Naive thymus-derived CD4-positive, alpha-beta T cell (primary cell): ENCODE measurements at places on chromosomes 3 and 15. TPM values are rescaled to one million over a fixed set of nuclear protein-coding genes. Genes with fewer than 3 reads are reported as not detected.

The DNASE1L3 gene
- total RNA-seq: 0.66 TPM

The SGO1 gene
- total RNA-seq: 0.89 TPM

The GMNC gene
- total RNA-seq: not detected

The COX5A gene
- total RNA-seq: 44.4 TPM

The MYL3 gene
- not detected in 2 replicates for total RNA-seq

The GRK7 gene
- 0.14 TPM for total RNA-seq

The SERPINI2 gene
- 0.74 TPM for total RNA-seq

The FAM3D gene
- total RNA-seq: not detected in 2 replicates

The STRA6 gene
- total RNA-seq: not detected in 2 replicates

DNA sequence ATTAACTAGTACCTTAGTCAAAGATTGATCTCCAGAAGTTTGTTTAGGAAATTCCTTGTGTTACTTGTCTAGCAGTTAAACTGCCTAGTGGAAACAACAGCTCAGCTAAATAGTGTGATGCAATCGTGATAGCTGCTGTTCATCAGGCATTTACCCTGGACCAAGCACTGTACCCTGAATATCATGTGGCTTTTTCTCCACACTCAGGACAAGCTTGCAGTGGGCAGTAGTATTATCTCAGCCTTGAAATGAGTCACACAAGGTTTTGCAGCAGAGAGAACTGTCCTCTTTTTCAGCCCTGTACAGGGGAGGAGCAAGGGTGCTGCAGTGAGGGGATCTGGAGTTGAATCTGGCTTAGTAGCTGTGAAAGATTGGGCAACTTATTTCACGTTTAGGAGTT is 208.4 kb downstream of the TP63 start:
- no peak for DNase-seq
- no peak overlapping the region for H3K4me3 ChIP-seq
- no peaks in the 10 kb centered on the region for H3K36me3 ChIP-seq

DNA sequence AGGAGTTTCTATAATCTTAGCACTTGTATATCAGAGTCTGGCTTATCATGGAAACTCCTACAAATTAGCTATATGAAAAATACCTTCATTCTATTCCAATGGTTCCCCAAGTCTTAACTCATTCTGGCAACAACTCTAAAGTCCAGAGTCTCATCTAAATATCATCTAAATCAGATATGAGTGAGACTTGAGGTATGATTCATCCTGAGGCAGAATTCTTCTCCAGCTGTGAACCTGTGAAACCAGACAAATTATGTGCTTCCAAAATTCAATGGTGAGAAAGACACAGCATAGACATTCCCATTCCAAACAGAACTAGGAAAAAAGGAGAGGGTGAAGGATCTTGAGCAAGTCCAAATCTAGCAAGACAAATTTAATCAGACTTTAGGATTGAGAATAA is 138.8 kb downstream of the THRB start:
- H3K36me3 ChIP-seq: no peaks in the 10 kb centered on the region
- H3K4me3 ChIP-seq: no peak overlapping the region
- no peaks in the 10 kb centered on the region for H3K27me3 ChIP-seq

- no peaks in the 10 kb centered on the region for H3K36me3 ChIP-seq
- H3K4me3 ChIP-seq: peak overlapping the region; percentile 55
- DNase-seq: no peak
- no peaks in the 10 kb centered on the region for H3K27me3 ChIP-seq
- H3K4me1 ChIP-seq: peaks cover 19% of the 10 kb centered on the region
Observed at GRCh38 chr3:134363381-134363755, 10.9 kb downstream of the AMOTL2 start.

- no peaks in the 10 kb centered on the region for H3K36me3 ChIP-seq
- H3K4me1 ChIP-seq: no peaks in the 10 kb centered on the region
- no peaks in the 10 kb centered on the region for H3K27me3 ChIP-seq
- no peak for DNase-seq
- no peak overlapping the region for H3K27ac ChIP-seq
Observed at GRCh38 chr15:35725353-35725752, 179.4 kb upstream of the DPH6 start.

GRCh38 chr15:98421419-98422129 is 226.8 kb upstream of the IGF1R start:
- no peaks in the 10 kb centered on the region for H3K36me3 ChIP-seq
- H3K27me3 ChIP-seq: peaks cover 5% of the 10 kb centered on the region
- H3K4me3 ChIP-seq: no peak overlapping the region
- DNase-seq: peak; percentile 17
- H3K4me1 ChIP-seq: no peaks in the 10 kb centered on the region

DNA sequence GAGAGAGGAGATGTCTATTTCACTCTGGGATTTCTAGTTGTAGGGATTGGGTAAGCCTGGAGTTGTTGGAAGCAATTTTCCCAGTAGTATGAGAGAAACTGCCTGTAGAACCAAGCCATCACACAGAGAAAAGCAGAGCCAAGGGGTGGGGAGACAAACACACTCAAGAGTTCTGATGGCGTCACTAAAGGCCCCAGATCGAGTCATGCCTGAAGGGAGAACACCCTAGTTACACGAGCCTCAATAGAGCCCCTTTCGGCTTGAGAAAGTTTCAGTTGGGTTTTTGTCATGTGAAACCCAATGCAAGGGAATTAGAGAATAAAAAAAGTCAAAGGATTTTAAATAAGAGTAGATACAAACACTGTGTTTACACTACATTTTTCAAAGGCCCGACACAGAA is 66.1 kb upstream of the PFN2 start:
- H3K4me3 ChIP-seq: no peak overlapping the region
- H3K4me1 ChIP-seq: no peaks in the 10 kb centered on the region
- no peaks in the 10 kb centered on the region for H3K27me3 ChIP-seq
- DNase-seq: no peak
- no peak overlapping the region for H3K27ac ChIP-seq
- H3K36me3 ChIP-seq: no peaks in the 10 kb centered on the region

GRCh38 chr3:132288357-132288756 is 28.9 kb upstream of the ACP3 start:
- no peaks in the 10 kb centered on the region for H3K4me1 ChIP-seq
- no peak overlapping the region for H3K4me3 ChIP-seq
- no peak overlapping the region for H3K27ac ChIP-seq
- no peaks in the 10 kb centered on the region for H3K36me3 ChIP-seq

DNA sequence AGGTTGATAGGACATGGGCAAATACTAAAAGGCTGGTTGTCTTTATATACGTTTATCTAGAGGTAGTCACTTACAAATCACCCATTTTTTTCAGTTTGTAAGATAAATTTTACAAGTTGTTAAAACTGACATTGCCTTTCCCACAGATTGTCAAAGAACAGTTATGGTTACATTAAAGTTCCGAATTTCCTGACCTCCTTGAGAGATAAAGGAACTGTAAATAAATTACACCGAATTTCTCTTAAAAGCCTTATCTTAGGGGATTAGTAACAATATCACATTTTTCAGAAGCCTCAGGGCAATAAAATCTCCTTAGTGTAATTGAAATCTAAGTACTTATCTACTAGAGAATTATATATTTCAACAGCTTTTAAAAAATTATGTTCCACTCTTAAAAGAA is 49.5 kb downstream of the ZPLD1 start:
- H3K27ac ChIP-seq: no peak overlapping the region
- no peaks in the 10 kb centered on the region for H3K27me3 ChIP-seq
- H3K4me3 ChIP-seq: no peak overlapping the region

- no peaks in the 10 kb centered on the region for H3K4me1 ChIP-seq
- DNase-seq: no peak
- H3K4me3 ChIP-seq: no peak overlapping the region
- H3K27me3 ChIP-seq: no peaks in the 10 kb centered on the region
- H3K27ac ChIP-seq: no peak overlapping the region
Observed at GRCh38 chr3:172557515-172558220, 34.4 kb upstream of the TNFSF10 start.

DNA sequence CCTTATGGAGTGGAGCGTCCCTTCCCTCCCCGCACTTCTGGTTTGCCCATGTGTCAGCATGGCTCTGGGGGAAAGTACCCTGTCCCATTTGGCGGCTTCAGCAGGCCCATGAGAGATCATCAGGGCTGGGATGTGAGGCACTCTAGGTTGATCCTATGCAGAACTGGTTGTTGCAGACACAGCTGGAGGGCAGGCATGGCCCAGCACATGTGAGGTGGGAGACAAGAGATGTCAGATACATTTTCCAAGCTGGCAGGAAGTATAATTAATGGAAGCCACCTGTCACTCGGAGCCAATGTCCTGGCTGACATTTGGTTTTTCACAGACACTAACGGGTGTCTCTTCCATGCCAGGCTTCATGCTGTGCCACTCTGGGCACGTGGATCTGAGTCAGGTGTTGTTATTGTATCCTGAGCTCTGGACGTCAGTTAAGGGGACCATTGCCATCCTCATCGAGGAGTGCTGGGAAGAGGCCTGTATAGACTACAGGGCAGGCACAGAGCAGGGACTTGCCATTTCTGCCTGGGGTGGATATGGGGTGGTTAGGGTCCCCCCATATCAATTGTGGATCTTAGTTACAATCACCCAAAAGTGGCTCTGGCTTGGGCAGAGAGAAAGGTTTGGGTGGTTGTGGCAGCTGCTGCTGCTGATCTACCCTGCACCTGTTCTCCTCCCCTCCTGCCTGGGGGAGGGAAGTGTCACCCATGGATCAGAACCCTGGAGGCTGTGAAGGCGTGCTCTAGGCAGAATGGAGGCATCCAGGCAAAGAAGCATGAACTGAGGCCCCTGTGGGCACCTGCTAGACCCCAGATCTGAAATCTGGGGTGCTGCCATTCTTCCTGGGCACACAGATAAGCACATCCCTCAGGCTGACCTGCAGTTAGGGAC is 140.7 kb downstream of the FBLN2 start:
- no peaks in the 10 kb centered on the region for H3K36me3 ChIP-seq
- H3K4me1 ChIP-seq: no peaks in the 10 kb centered on the region
- DNase-seq: no peak

DNA sequence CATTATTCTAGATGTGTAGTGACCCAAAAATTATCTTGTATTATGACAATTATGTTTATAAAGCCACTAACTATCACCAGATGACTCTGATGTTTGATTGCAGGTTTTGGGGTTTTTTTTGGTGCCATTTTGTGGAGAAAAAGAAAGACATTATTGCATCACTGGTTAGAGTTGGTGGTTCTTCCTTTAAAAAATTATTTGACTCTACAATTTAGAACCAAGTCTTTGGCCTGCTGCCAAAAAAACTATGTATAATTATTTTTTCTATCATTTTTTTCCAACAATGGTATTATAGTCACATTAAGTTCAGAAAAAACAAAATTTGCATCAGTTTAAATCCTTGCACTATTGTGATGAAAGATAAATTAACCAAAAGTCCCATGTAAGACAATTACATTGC is 258.6 kb upstream of the GRM7 start:
- H3K27ac ChIP-seq: no peak overlapping the region
- no peaks in the 10 kb centered on the region for H3K36me3 ChIP-seq
- H3K4me1 ChIP-seq: no peaks in the 10 kb centered on the region
- no peak overlapping the region for H3K4me3 ChIP-seq

DNA sequence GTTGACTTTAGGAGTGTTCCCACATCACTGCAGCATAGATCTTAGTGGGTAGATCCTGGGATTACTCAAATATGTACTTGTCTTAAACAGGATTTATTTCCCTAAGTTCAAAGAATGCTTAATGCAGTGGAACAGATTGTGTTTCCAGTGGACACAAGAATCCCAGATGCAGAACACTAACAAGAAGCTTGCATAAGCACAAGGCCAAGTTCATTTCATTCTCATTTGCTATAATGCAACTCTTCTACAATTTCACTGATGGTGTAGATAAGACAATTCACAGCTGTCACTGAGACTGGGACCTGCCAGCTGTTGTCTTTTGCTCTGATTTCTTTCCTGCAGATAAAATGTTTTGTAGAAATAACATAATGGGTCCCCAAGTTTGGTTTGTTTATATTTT is 225.6 kb downstream of the NFKBIZ start:
- H3K36me3 ChIP-seq: no peaks in the 10 kb centered on the region
- DNase-seq: no peak
- H3K27me3 ChIP-seq: no peaks in the 10 kb centered on the region

- H3K27ac ChIP-seq: no peak overlapping the region
Observed at GRCh38 chr3:156694536-156694935, 20.1 kb downstream of the TIPARP start.

GRCh38 chr3:126118591-126118990 is 34.7 kb upstream of the SLC41A3 start:
- H3K27me3 ChIP-seq: no peaks in the 10 kb centered on the region
- DNase-seq: no peak
- no peak overlapping the region for H3K4me3 ChIP-seq
- H3K36me3 ChIP-seq: no peaks in the 10 kb centered on the region
- H3K4me1 ChIP-seq: no peaks in the 10 kb centered on the region
- no peak overlapping the region for H3K27ac ChIP-seq

- no peaks in the 10 kb centered on the region for H3K27me3 ChIP-seq
- H3K4me1 ChIP-seq: no peaks in the 10 kb centered on the region
- no peak overlapping the region for H3K4me3 ChIP-seq
- no peaks in the 10 kb centered on the region for H3K36me3 ChIP-seq
- H3K27ac ChIP-seq: no peak overlapping the region
Observed at GRCh38 chr3:183317886-183318865, 65.1 kb downstream of the B3GNT5 start.

DNA sequence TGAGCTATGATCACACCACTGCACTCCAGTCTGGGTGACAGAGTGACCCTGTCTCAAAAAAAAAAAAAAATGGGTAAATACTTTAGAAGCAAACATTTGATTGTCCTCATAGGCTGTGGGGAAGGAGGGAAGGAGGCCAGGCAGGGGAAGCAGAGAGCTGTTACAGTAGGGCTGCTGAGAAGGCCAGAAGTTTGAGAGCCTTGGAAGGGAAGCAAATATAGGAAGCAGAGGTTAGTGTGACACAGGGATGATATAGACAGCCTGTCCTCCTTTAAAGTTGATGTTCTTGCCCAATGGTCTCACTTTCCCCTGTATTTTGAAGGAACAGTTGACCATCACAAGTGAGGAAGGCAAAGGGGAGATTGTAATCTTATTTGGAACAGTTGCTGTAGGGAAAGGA is 5.3 kb upstream of the ALPK3 start:
- H3K4me1 ChIP-seq: no peaks in the 10 kb centered on the region

DNA sequence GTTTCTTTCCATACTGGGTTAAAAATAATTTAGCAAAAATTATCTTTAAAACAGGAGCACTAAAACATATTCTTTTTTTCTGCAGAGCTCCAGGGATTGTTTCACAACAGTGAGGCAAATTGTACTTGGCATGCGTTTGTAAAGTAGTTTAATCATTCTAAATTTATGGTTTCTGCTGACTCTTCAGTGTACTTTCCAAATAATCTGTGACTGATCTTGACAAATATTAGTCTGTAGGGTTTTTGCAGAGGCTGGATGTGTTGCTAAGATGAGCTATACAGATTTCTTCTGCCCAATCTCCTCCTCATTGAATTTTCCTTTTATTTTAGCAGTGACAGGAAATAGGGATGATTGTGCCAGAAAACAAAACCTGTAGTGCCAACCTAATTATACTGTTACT is 328.0 kb upstream of the MANF start:
- no peak overlapping the region for H3K27ac ChIP-seq
- no peaks in the 10 kb centered on the region for H3K4me1 ChIP-seq
- H3K4me3 ChIP-seq: no peak overlapping the region
- no peaks in the 10 kb centered on the region for H3K36me3 ChIP-seq

DNA sequence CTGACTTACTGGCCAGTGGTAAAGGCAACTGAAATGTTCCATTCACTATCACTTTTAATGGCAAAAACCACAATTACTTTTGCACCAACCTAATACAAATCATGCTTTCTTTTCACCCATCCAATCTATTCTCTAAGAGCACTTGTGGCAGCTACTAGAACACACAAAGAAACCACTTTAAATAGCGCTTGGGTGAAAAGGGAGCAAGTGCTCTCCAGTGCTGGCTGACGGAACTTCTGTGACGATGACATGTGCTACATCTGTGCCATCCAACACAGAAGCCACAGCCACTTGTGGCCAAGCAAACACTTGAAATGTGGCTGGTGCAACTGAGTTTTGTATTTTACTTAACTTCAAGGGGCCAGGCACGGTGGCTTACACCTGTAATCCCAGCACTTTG is 18.9 kb downstream of the SH3BP5 start:
- peaks cover 62% of the 10 kb centered on the region for H3K4me1 ChIP-seq
- peaks cover 6% of the 10 kb centered on the region for H3K36me3 ChIP-seq
- peak; percentile 59 for DNase-seq
- H3K4me3 ChIP-seq: no peak overlapping the region
